Ascending aorta (tissue), 2 donors: ENCODE measurements at places on chromosomes 6 and 20. TPM values are rescaled to one million over a fixed set of nuclear protein-coding genes. Genes with fewer than 3 reads are reported as not detected.

- no peak for DNase-seq
Observed at GRCh38 chr6:4102687-4103244, 23.8 kb upstream of the FAM217A start.

DNA sequence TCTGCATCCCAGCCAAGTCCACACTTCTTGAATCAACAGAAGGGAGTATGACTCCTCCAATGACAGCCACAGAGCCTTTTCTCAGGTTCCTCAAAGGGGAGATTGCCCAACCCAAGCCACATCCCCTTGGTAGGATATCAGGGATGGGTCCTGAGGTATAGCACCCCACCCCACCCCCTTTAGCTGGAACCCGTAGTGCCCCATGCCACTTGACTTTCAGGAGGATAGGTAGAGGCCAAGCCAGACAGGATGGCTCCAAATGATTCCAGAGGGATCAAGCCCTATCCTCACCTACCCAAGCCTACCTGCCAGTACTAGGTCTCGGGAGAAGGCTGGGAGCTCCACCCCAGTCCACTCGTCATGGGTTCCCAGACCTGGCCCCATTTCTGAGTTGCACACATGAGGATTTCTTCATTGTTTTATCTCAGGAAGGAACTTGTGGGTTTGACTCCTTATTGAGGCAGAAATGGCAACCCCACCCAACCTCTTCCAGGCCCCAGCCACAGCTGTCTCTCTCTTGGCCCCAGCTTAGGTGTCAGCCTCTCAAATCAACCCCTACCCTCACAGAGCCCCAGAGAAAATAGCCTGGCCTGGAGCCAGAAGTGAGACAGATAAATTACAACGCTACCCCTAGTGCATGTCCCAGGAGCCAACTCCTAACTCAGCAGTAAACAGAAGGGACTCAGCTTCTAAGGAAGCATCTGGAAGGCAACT is 3.6 kb downstream of the CCND3 start:
- DNase-seq: no peak

- DNase-seq: no peak
Observed at GRCh38 chr6:135850882-135851281, 619 bp upstream of the PDE7B start.

IL17F gene
- not detected for total RNA-seq

MLIP gene
- total RNA-seq: not detected
